ENCODE measurements at places on chromosomes 13 and 19.

- DNase-seq = no peak
Observed at GRCh38 chr19:40739871-40740703, 10.2 kb downstream of the ACTMAP start.

- no peak for DNase-seq
Observed at GRCh38 chr19:56125806-56126590, 4.9 kb upstream of the ZNF787 start.

- DNase-seq = no peak
Observed at GRCh38 chr13:92769046-92769445, 457.6 kb upstream of the GPC6 start.

DNA sequence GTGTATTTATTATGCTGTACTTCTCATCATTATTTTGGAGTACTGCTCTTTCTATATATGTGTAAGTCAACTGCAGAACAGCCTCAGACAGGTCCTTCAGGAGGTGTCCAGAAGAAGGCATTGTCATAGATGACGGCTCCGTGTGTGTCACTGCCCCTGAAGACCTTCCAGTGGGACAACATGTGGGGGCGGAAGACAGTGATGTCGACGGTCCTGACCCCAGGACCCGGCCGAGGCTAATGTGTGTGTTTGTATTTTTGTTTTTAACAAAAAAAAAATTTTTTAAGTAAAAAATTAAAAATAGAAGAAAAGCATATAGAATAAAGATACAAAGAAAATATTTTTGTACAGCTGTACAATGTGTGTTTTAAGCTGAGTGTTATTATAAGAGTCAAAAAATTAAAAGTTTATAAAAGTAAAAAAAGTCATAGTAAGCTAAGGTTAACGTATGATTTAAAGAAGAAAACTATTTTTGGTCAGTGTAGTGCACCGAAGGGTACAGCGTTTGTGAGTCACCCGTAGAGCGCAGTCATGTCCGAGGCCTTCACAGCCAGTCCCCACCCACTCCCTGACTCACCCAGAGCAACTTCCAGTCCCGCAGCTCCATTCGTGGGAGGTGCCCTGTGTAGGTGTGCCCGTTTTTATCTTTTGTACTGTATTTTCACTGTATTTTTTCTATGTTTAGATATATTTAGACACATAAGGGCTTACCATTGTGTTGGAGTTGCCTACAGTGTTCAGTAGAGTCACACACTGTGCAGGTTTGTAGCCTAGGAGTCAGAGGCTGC is 42.2 kb upstream of the SPACA7 start:
- no peak for DNase-seq

DNA sequence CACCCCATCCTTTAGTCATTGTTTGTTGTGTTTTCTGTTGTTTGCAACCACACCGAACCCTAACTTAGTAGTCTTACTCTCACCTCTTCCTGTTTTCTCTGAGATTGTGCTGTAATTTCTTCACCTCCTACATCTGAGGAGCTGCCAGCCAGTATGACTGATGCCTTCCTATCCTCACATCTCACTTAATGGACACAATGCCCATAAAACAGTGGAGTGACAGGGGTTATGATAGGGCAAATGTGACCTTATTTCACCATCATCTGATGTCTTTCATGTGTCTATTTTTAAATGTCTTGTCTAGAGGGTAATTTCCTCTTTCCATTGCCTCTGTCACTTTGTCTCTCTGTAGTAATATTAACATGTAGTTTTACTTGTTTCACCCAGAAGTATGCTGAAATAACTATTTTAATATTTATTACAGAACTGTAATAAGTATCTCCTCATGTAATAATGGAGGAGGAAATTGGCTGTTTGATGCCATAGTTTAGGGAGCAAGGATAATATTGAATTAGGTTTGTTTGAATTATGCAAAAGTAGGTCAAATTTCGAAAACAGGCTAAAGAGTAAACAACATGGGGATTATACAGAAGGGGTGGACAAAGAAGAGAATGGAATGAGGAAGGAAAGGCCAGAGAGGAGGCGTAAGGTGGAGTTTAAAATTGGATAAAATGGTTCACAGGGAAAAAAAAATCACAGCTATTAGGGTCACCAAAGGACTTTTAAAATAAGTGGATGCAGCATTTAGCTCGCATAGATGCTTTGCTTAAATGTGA is 103.5 kb upstream of the SPRY2 start:
- no peak for DNase-seq

GRCh38 chr19:46571495-46571894 is 29.6 kb upstream of the CALM3 start:
- peak; percentile 22 for DNase-seq

DNA sequence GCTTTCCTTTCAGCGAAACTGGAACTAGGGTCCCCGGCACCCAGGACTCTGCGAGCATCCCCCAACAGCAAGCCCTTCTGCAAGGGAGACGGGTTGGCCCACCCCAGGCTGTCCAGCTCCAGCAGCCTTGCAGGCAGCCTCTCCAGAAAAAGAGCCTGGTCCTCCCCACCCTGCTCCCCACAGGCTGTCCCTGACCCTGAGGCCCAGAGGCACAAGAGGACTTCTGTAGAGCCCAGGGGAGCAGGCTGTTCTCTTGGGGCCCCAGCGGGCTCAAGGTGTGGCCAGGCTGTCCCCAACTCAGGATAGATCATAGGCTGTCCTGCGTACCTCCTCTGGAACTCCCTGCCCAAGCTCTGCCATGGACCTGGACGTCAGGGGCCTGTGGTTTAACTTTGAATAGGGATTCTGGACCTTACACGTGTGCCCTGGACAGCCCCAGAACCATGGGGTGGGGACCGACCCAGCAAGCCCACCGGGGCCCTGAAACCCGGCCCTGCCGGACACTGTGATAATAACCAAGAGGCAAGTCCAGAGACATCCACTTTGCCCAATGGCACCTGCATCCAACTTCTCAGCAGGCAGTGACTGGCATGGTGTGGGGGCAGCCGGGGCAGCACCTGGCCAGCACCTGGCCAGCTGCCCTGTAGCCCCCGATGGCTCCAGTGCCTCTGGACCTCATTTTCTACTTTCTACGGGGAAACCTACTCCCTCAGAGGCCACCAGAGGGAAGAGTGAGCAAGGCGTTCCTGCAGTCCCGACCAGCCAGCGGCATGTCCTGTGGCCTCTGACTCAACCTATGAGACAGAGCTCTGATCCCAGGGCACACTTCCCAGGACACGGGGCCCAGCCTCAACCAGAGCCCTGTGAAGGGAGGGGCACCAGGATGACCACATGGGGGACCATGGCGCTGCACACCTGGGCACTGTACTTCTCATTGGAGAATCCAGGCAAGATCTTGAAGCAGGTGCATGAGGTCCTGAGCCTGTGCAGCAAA is 50.9 kb upstream of the TPM4 start:
- no peak for DNase-seq

DNA sequence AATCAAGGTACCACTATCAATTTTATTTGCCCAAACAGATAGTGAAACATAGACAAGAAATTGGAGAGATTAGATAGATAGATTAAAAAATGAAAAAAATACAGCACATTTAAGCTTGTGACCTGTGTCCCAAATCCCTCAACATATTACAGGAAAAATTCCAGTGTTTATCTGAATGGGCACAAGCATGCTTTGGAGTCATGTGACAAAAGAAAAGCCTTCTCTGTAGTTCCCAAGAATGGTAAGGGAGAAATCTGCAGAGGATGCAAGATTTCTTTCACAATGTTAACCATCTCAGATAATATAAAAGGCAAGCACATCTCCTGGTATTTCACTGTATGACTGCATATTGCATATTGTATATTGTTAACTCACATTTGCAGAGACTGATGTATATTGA is 168.0 kb downstream of the PCDH9 start:
- no peak for DNase-seq

DNA sequence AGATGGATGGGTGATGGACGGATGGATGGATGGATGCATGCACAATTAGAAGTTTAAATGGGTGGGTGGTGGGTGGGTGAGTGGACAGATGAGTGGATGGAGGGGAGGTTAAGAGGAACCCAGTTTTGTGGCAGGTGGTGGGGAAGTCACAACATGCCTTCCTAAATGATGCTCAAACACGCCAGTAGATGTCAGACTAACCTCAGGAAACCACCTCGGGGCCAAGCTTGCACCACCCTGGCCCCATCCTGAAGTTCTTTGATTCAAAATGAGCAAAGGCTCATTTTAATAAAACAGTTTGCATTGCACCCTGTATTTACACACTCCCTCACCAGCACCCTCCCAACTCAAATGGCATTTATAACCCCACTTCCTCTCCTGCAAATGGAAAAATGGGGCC is 91.4 kb upstream of the CACNA1A start:
- peak; percentile 54 for DNase-seq

Data from stimulated activated naive CD8-positive, alpha-beta T cell treated with anti-CD3 and anti-CD28 coated beads, Interleukin-15, amount 100 ng/mL, for 72 hours (primary cell).